ENCODE measurements at places on chromosomes 11 and 22.

GRCh38 chr22:28737701-28738100 lies 3.9 kb downstream of the CHEK2 start:
- no peak for DNase-seq

GRCh38 chr11:71153005-71153390 lies 99.4 kb downstream of the SHANK2 start:
- DNase-seq: no peak

DNA sequence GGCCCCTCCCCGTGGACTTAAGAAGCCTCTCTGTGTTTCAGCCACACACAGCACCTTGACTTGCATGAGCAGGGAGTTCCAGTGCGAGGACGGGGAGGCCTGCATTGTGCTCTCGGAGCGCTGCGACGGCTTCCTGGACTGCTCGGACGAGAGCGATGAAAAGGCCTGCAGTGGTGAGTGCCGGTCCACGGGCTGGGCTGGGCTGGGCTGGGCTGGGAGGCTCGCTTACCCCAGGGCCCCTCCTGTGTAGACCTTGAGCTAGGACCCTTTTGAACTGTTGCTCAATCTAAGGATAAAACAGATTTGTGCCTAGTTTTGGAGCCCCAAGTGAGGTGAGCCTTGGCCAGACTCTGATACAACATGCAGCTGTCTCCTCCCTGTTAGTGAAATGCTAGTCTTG lies 151.4 kb upstream of the SORL1-AS1 start:
- no peak for DNase-seq

- no peak for DNase-seq
These were observed 129.4 kb downstream of the OSBP2 start for GRCh38 chr22:30824096-30824495.

- no peak for DNase-seq
These were observed 29.7 kb upstream of the DDX6 start for GRCh38 chr11:118820412-118821357.

DNA sequence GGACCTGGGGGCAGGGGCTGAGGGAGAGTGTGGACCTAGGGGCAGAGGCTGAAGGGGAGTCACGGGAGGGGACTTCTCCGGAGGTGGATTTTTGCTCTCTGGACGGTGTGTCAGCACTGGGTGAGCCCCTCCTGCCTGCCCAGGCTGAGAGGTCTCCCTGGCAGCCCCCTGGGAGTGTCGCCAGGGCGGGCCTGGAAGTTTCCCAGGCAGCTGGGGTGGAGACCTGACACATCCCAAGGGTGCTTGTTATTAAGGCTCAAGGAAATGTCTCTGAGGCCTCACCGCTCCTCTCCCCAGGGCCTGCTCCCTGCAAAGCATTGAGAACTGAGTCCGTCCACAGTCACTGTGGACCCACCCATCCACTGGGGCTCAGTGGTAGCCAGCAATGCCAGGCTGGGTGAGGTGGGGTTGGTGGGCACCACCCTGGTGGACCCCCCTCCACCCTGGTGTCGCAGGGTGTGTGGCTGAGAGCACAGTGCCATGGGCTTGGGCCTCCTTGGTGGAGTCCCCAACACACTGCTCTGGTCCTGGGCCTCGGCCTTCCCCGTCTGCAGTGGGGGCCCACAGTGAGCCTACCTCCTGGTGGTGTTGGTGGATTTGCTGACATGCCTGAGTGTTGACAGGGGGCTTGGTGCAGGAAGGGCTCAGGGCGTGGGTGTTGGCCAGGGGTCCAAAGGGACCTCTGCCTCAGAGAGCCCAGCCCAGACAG lies 2.5 kb downstream of the CD81 start:
- no peak for DNase-seq

DNA sequence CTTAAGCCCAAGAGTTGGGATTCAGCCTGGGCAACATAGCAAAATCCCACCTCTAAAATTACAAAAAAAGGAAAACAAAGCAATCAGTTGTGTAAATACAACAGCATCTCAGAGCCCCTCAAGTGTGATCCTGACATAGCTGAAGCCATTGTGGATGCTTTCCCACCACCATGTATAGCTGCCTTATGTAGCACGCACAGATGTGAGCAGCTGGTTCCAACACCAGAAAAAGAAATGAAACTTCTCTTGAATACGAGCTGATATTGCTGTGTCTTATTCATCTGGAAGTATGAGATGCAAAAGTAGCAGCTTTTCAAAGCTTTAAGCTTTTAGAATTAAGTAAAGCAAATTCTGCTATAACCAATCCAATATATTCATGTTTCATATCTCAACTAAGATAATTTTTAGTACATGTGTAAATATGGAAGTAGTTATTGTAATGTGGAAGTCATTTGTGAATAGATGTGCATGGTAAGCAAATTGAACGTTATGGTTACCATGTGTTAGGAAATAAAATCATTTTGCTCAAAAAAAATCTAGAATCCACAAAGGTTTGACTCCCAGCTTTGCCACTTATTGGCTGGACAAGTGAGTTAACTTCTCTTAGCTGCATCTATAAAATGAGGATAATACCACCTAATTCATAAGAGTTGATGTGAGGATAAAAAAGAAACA lies 63.2 kb downstream of the SGSM3 start:
- no peak for DNase-seq

DNA sequence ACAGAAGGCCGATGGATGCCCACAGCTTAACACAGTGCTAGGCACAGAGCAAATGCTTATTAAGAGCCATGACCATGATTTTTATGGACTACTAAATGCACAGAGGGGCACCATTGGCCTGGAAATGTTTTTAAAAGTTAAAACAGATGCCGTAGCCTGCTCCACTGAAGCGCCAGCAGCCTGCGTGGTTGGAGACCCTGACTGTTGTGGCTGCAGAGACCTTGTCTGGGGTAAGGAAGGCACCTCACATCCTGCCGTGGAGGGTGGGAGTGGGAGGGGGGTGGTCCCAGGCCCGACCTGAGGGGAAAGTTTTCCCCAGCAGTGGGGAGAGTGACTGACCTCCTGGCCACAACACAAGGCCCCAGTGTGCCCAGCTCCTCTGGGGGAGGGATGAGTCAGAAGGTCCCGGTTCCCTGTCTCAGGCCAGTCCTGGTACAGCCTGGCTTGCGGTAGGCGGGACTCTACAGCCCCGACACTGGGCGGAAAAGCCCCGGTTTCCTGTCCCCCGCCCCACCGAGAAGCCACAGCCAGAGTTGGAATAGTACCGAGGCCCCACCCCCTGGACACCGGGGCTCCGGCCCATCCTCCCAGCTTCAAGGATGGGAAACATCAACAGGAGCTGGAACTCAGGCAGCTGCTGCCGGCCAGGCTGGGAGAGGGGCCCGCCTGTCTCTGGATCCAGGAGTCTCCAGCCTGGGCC lies 7.0 kb downstream of the CHST1 start:
- DNase-seq: no peak

- no peak for DNase-seq
These were observed 18.7 kb upstream of the JHY start for GRCh38 chr11:122863704-122864326.

DNA sequence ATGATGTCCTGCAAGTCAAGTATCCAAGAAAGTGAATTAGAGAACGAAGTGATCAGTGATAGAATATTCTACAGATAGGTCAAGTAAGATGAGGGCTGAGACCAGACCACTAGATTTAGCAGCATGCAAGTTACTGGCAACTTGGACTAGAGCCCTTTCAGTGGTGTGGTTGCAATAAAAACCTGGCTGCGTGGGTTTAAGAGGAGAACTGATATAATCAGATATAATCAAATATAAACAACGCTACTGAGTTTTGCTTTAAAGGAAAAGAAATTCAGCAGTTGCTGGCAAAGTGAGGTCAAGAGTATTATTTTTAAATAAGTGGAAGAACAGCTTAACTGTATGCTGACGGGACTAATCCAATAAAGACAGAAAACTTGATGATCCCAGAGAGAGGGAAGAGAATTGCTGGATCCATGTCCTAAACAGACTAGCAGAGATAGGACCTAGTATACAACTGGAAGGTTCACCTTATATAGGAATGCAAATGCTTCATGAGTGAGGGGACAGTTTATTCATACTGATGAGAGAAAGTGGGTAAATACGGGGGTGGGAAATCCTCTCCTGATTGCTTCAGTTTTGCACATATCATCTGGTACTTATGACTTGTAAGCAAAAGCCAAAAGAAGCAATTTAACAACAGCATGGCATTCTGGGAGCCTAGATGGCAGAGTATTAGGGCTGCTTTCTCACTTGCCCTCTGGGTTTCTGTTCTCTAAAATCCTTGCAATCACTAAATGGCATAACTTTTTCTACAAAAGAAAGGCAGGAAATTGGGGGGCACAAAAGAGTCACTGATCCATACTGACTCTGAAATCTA lies 146.2 kb downstream of the RBFOX2 start:
- DNase-seq: no peak

DNA sequence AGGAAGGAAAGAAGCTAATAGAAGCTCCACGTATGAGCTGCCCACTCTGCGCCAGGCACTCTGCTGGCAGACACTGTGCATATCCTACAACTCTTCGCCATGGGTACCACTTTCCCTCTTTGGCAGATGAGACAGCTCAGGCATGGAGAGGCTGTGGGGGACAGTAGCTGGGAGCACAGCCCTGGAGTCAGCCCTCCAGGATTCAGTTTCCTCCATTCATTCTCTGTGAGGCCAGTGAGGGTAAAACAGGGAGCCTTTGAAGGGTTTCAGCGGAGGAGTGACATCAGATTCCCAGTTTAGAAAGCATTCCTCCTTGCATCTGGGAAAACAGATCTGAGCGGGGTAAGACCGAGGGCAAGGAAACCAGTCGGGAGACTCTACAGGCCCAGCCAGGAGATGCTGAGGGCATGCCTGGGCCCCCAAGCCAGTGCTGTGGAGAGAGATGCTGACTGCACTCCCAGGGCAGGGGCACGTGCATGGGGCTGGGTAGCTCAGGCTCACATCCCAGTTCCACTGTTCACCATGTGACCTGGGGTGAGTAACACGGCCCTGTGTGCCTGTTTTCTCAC lies 58.3 kb upstream of the EMID1 start:
- no peak for DNase-seq

DNA sequence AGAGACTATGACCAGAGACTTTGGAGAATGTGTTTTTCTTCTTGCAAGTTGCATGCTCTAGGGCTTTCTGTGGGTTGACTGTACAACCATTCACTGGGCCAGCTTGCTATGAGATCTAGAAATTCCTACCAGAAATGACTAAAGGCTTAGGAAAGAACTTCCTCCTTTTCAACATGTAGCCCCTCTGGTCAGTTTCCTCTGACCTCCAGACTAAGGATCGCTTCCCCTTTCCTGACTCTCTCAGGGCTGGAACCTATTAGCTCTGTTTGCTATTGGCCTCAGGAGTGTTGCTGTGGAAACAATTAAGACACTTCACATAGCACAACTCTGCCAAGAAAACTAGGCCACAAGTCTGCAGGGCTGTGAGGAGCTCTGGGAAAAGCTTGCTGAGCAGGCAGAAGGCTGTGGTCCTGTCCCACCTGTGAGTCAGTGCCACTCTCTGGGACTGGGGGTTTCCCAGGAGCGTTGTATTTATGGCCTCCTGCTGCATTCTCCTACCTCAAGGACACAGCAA lies 10.7 kb downstream of the CRY2 start:
- DNase-seq: no peak

- DNase-seq: no peak
These were observed 2.3 kb downstream of the LSP1 start for GRCh38 chr11:1854949-1855885.

GRCh38 chr11:96412761-96413381 lies 23.1 kb downstream of the JRKL start:
- no peak for DNase-seq

DNA sequence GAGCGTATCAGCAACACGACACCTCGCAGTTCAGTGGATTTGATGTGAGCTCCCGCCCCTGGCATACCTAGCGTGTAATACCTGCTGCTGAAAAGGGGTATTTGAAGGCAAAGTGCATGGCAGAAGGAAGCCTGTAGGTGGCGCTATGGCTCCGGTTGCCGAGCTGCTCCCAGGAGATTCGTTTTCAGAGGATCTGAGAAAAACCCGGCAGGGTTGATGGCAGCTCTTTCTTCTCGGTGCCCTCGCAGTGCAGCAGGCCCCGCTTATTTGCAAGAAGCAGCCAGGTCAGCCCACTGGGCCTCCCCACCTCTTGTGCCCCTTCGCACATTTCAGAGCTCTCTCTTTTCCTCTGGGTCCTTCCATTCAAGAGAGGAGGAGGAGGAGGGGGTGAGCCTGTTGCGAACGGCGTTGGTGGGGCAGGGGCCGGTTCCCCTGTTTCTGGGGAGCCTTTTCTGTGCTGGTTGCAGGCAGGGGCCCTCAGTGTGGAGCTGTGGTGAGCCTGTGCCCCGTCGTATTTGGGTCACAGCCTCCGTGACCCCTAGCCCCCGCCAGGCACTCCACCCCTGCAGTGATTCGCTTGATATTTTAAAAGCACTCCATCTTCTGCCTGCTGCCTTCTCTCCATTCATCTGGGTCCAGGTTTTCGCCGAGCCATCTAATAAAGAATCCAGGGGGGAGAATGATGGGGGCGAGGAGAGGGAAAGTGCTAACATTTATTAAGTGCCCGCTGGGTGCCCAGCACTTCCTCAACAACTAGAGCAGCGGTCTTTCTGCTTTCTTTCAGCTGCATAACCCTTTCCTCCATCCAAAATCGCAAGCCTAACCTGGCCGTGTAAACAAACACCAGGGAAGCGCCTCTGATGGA lies 85.3 kb upstream of the SYT13 start:
- DNase-seq: peak; percentile 46

DNA sequence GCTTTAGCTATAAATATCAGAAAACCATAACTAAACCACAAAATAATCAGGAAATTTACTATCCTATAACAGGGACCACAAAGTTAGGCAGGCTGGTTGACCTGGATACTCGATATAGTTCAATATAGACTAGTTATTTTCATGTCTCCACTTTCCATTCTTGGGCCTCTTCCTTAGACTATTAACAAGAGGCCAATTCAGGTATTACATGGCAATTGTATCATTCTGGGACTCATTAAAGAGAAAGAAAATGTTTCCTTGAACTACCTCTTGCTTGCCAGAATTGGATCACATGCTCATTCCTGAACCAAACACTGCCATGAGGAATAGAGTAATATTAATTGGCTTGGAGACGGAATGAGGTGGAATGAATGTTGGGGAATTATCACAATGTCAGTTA lies 76.0 kb downstream of the EIF3M start:
- no peak for DNase-seq

DNA sequence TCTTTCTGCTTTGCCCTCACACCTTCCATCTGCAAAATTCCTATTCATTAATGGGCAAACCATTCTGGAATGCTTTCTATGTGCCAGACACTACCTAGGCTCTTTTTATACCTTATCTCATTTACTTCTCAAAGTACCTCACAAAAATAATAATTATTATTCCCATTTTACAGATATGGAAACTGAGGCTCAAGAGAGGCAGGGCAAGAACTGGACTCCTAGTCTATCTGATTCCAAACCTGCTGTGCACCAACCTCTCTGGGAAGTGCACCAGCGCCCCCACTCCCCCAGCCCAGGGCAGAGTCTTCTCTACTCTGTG lies 826 bp upstream of the DGAT2 start:
- no peak for DNase-seq
